Stimulated activated naive CD8-positive, alpha-beta T cell treated with anti-CD3 and anti-CD28 coated beads, Interleukin-15, Interleukin-2, amounts not matched to agents 100 U/mL and 50 U/mL, for 24 hours (primary cell): ENCODE measurements at places on chromosomes 6 and 20.

DNA sequence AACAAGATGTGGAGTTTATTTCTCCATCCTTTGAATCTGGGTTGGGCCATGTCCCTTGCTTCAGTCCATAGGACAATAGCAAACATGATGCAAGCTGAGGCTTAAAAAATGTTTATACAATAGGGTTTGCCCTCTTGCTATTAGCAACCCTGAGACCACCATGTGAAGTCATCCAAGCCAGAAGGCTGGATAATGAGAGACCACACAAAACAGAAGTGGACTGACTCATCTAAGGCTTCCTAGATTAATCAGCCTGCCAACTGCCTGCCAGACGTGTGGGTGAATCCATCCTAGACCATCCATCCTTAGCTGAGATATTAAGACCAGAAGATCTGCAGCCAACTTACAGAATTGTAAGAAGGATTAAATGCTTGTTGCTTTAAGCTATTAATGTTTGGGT is 38.1 kb upstream of the ISM1 start:
- peak; percentile 11 for DNase-seq

DNA sequence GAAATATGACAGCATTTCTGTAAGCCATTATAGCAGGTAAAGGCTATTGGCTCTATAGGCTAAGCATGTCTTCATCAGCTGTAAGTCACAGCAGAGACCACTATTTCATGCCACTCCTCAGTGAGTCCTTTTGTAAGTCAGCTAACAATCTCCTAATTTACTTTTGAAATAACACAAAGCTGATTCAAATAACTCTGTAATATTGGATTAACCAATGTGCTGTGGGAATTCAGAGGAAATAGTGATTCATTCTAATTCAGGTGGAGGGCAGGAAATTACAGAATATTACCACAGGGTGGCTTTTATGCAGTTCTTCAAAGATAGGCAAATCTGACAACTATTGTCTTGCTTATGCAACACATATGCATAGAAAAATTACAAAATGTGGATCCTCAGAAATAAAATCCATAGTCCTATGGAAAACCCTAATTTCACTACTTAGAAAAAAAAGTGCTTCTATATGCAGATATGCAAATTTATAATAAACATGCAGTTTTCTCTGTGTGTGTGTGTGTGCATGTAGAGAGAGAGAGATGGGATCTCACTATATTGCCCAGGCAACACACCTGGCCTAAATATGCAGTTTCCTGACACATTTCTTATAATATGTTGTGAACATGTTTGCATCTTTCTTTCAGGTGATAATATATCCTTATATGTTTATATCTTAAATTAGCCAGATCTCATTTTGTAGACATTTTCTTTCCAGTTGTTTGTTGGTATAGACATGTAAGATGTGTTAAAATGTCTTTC is 4.8 kb upstream of the SMIM28 start:
- DNase-seq, result no peak

GRCh38 chr6:3343089-3343883 is 84.5 kb downstream of the PSMG4 start:
- DNase-seq, result no peak

GRCh38 chr6:38933426-38933825 is 115.2 kb upstream of the GLP1R start:
- DNase-seq, result no peak

DNA sequence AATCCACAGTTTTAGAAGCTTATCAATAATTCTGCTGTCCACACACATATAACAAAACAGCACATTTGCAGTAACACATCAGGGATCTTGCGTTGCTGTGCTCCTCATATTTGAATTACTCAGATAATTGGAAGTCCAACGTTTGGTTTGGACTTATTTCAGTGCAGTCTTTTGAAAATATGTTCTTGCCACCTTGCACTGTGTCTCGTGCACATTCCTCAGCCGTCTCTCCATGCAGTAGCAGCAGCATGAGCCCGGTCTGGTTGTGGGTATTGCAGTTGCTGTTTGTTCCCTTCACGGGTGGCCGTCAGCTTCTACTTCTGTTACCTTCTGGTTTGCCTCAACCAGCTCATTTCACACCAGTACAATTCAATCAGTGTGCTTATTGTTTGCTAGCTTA is 215.5 kb downstream of the SLC24A3 start:
- DNase-seq, result no peak

- DNase-seq, result no peak
Observed at GRCh38 chr6:136274062-136274461, 15.6 kb downstream of the BCLAF1 start.

GRCh38 chr20:36585410-36586125 is 12.2 kb downstream of the TGIF2 start:
- DNase-seq, result no peak

DNA sequence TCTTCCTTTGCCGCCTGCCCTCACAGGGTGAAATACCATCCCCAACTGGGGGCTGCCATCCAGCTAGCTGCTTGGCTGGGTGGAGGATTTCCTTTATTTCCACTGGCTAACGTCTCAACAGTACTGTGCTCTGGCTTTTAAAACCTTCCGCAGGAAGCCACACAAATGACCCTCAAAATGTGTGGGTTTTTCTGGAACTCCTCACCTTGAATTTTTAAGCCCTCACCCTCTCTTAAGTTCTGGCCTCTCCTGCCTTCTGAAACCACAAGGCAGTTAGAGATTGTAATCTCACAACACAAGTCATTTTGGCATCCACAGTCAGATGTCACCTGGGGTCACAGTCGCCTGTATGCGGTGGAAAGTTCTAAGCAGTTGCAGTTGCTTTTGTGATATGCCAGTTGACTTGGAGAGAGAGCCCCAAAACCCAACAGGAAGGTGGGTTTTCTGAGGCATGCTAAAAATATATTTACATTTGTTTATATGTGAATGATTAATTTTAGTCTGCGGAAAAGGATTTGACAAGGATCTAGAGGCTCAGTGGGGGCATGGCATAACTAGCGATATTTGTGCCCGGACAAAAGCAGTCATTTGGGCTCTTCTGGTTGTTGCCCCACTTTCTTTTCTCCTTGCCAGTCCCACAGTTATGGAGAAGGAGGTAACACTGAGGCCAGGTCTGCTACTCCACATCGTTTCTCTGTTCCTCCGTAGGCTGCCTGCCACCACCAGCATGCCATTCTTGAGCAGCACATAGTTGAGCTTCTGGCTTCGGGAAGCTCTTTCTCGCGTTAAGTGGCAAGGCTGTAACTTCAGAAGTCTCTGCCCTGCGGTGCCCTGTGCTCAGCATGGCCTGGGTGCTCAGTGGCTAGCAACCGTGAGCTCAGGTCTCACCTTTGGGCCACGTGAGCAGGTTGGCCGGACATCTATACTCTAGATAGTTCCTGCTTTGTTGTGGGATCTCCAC is 335.3 kb downstream of the CD83 start:
- peak; percentile 63 for DNase-seq

DNA sequence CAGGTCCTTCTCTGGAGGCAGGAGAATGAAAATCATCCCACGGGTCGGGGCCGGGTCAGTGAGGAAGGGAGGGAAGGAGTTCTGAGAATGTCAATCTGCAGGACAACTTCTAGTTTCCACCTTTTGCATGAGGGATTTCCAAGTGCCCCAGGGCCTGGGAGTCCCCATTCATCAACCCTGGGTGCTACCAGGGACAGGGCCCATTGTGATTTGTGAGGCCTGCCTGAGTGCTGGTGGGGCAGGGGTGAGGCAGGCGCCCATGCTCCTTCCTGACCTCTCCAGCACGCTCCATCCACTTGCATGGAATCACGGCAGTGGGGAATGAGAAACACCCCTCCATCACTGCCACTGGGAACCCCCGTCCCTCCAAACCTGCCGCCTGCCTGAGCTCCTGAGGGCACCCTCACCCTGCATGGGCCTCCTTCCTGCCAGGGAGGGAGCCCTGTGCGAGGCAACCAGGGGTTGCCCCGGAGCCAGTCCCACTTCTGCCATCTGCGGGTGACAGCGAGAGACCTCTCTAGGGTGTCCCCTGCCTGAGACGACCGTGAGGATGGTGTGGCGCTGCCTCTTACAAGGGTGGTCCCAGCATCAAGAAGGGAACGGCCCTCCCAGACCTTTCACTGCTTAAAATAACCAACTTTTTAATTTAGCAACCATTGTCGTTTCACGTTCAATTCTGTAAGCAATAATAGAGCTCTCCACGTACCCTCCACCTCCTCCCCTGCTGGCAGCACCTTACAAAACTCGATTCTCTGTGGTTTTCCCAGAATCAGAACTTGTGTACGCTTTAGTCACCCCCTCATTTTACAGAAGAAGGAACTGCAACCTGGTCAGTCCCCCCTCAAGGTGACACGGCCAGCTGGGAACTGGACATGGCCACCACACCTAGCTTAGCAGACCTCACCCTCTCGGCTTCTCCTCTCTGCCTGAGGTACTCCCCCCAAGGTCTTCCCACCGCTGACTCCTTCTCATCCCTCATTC is 28.6 kb downstream of the PMEPA1 start:
- DNase-seq, result peak; percentile 52

DNA sequence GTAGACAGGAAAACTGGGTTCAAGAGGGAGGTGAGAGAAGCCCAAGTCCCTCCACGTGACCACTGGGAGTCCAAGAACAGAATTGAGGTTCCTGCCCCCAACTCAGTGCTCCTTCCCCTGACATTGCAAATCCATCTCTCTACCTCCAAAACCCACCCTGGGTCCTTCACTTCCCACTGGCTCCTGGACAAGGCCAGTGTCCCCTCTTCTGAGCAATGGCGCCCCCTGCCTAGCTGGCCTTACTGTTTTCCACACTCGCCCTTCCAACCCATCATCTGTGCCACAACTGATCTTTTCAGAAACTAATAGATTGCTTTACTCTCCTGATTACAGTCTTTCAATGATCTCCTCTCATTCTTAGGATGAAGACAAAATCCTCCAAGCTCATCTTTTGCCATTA is 200.3 kb downstream of the ANKRD60 start:
- peak; percentile 37 for DNase-seq

DNA sequence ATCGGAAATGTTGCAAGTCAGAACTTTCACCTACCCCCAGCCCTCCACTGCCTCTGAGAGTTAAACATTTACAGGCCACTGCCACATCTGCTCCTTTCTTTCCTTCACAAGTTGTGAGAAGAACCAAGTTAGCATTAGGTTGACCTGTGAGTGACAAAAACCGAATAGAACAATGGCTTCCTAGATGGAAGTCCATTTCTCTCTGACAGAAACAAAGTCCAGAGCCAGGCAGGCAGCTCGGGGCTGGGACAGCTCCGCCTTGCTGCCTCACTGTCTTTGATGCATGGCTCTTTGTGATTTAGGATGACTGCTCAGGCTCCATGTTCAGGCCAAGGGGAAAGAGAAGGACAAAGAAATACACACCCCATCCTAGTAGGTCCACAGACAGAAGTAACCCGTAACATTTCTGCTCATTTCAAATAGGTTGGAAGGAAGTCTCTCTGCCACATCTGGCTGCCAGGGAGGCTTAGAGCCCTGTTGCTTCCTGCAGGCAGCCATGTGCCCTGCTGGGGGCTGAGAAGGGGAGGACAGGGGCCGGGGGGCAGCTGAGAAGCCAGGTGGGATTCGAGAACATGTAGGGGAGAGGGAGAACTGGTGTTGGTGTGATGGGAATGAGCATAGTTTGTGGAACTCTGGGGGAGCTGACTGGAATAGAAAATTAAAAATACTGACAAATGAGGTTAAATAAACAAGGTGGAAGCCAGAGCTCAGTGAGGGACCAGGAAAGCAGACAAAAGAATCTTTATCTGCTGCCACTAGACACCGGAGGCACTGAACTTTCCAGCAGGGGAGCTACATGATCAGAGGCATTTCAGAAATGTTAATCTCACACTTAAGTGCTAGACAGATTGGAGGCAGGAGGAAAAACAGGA is 19.5 kb upstream of the IER3 start:
- DNase-seq, result no peak

DNA sequence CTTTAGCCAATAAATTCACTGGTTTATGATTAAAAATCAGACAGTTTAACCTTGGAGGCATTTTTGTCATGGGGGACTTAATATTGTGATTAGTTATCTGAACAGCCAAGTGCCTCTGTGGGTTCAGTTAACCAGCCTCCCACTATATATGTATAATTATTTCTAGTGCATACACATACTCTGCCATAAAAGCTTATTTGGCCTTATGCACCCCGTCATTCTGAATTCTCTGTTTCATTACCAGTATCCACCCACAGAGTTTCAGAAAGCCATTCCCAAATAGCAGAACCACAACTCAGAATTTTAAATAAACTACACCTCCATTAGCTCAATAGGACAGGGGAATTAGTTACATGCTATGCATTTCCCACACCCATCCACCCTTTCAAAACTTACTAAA is 279.7 kb downstream of the ZFAND3 start:
- no peak for DNase-seq

GRCh38 chr6:42411406-42411805 is 40.3 kb downstream of the TRERF1 start:
- DNase-seq, result no peak

- DNase-seq, result no peak
Observed at GRCh38 chr20:19045371-19045770, 167.1 kb upstream of the SLC24A3 start.

- DNase-seq, result no peak
Observed at GRCh38 chr6:115643762-115644161, 416.9 kb downstream of the FRK start.

- DNase-seq, result peak; percentile 7
Observed at GRCh38 chr6:85672623-85673022, 29.9 kb upstream of the SYNCRIP start.

- no peak for DNase-seq
Observed at GRCh38 chr20:63116412-63117106, 99.4 kb downstream of the YTHDF1 start.

GRCh38 chr6:116364321-116364720 is 6.4 kb upstream of the DSE start:
- no peak for DNase-seq

DNA sequence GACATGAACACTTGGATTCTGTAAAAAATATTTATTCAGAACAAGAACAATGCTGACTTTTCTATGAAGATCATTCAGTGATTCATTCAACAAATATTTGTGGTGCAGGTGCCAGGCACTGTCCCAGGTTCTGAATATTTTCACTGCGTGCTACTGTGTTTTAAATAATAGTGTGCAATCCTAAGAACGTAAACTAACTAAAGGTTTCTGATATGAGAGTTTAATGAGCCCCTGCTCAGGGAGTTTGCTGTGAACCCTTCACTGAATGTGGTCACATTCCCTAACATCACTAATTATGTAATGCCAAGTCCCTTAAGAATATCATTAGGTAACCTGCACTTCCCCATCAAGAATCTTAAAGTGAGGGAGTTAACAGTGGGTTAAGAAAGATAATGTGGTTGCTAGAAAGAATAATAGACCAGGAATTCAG is 1.7 kb upstream of the TMEM170B start:
- DNase-seq, result no peak

DNA sequence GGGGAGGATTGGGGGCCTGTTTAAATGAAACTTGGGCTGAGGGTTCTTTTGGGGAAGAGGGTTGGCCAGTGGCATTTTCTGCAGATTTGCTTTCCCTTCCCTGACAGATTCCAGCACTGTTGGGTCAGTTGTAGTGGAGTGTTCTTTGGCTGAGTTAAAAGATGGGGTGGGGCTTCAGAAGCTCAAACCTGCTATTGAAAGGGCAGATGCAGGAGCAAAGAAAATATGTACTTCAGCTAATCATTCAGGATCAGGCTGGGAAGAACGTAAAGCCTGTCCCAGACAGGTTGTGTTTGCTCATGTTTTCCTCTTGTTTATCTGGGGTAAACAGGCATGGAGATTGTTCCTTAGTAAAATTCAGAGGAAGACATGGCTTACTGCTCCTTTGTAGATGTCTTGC is 2.5 kb downstream of the SASH1 start:
- DNase-seq, result no peak

GRCh38 chr6:14533446-14533845 is 415.9 kb downstream of the CD83 start:
- DNase-seq, result no peak
